ENCODE measurements at places on chromosomes 13 and 19. TPM values are rescaled to one million over a fixed set of nuclear protein-coding genes. Genes with fewer than 3 reads are reported as not detected.

PROZ gene
- total RNA-seq = not detected

ZNF600 gene
- total RNA-seq = 5.1 TPM

NLRP4 gene
- 0.19 TPM for total RNA-seq

DNA sequence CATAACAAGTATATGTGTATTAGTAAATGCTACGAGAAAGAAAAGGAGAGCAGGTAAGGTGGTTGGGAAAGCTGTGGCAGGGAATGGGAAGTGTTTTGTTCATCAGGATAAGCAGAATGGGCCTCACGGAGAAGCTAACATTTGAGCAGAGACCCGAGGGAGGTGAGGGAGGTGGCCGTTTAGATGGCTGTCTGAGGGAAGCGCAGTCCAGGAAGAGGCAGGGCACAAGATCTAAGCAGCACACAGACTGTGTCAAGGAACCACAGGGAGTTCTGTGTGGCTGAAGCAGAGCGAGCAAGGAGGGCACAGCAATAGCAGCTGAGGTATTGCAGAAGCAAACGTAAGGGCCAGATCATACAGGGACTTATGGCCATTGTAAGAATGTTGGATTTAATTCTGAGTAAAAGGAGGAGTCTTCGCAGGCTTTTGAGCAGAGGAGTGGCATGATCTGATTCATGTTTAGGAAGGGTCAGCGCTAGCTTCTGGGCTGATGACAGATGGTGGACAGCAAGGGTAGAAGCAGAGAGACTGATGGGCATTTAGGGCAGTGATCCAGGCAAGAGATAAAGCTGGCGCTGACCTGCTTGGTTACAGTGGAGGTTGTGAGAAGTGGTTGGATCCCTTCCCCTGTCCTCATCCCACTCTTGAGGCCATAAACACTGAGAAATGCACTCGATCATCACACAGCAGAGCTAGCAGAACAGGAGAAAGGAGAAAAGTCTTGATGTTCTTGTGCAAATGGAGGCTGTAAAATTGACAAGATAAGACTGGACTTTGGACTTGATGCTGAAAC is 199.9 kb downstream of the LACC1 start:
- peak; percentile 24 for DNase-seq

GRCh38 chr13:45162194-45162593 is 38.7 kb downstream of the KCTD4 start:
- DNase-seq = no peak

DNA sequence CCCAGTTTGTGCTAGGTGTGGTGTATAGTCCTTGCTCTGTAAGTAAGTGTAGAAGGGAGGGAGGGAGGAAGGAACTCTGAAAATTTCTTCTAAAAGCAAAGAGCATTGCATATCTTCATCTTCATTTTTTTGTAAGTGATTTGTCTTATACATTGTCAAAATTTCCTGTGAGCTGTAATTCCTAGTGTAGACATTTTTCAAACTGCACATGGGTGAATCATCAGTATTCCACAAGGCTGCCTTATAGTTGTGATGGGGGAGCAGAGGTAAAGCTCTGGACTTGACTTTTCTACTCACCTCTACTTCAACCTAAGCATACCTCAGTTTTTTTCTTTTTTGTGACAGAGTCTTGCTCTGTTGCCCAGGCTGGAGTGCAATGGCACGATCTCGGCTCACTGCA is 86.9 kb downstream of the CDK8 start:
- DNase-seq = no peak

- no peak for DNase-seq
These were observed 21.3 kb downstream of the NKPD1 start for GRCh38 chr19:45139286-45140143.
